ENCODE measurements at places on chromosomes 12 and 14.

DNA sequence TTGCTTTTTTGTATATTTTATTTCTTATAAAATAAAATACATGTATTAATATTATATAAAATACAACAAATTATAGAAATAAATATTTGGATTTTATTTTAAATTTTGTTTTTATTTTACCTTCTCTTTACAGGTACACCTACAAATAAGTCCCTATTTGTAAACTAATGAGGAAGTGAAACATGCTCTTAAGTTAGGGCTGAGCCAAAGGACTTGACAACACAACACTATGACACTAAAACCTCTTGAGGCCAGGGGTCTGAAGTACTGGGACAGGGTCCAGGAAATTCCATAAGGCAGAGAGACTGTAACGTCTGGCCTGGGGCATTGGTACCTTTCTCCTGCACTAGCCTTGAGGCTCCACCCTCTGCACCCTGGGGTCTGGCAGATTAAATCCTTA is 293.2 kb downstream of the FOXN3 start:
- DNase-seq: no peak

DNA sequence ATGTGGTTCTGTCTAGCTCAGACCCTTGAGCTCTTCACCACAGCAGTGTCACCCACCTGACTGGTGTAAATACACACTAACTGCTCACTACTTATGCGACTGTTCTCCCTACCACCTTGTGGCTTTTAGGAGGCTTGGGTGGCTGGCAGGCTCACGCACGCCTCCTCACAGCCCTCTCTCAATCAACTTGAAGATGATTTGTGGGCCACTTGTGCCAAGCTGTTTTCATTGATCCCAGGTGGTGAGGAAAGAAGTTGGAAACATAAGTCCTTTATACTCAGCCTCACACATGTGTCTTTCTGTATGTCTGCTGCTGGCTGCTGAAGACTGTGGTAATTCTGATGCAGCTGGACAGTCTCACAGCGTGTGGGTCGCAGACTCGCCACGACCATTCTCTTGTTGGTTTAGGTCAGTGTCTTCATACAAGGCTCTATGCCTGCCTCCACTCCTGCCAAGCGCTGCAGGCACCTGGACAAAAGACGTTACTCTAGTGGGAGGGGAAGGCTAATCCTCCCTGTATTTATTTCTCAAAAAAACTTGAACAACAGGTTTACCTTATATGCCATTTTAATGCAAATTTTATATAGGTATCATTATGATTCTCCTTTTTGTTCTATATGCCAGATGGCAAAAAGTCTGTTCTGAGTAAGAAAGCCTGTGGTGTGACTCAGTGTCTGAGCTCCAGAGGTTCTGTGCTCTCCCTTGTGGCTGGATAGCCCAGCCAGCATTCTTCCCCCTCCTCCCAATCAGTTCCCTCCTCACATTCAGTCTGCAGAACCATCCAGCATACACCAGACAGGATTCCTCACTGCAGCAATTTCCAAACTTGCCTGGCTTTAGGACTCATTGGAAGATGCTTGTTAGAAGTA is 115.6 kb downstream of the DIP2B start:
- DNase-seq: peak; percentile 49

- no peak for DNase-seq
Measured at GRCh38 chr12:256958-257357, 5.7 kb downstream of the SLC6A13 start.

DNA sequence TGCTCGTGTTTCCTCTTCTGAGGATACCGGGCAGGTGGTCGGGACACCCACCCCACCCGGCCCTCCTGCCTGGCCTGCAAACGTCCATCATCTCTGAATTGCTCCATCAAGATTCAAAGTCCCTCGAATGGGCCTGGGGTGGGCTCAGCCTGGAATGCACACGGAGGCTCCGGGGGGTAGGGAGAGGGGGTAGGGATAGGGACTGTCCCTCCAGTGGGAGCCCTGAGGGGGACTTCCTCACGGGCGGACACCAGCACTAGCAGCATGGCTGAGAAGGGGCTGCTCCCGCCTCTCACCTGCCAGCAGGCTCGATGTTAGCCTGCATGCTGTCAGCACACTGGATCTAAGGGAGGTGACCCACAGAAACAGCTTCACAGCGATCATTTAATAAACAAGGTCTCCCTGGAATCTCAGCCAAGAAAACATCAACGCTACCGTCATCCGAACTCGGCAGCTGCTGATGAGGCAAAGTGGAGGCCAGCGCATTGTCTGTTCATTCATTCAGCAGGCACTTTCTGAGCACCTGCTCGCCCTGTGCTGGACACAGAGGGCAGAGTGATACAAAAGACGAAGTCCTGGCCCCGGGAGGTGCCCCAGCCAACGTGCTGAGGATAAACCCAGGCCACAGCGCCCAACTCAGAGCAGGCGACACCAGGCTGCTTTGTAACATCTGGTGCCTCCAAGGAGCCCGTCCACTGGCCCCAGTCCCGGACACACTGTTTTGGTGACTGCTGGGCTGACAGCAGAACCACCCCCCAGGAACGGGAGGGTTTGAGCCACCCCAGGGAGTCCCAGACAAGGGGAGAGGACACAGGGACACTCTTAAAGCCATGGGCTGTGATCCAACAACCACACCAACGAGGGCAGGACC is 6.3 kb downstream of the TMEM179 start:
- DNase-seq: no peak

GRCh38 chr14:58825606-58826005 is 187.8 kb downstream of the DACT1 start:
- no peak for DNase-seq

DNA sequence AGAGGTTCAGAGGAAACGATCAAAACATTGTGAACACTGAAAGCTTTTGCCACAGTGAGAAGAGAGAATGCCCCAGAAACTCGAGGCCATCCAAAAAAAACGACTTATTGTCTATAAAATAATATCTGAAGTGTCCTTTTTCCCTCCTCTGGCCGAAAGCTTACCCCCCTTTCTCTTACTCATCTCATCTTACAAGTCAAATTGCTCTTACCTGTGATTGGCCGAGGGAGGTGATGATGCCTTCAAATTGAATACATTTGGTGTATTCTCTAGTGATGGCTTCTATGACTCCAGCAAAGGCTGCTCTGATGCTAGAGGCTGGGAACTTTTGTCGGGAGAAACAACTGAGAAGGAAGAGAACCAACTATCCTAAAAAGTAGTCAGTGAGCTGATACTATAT is 90.7 kb downstream of the PTCSC3 start:
- no peak for DNase-seq

- no peak for DNase-seq
Measured at GRCh38 chr14:104199266-104199895, 61.0 kb downstream of the KIF26A start.

DNA sequence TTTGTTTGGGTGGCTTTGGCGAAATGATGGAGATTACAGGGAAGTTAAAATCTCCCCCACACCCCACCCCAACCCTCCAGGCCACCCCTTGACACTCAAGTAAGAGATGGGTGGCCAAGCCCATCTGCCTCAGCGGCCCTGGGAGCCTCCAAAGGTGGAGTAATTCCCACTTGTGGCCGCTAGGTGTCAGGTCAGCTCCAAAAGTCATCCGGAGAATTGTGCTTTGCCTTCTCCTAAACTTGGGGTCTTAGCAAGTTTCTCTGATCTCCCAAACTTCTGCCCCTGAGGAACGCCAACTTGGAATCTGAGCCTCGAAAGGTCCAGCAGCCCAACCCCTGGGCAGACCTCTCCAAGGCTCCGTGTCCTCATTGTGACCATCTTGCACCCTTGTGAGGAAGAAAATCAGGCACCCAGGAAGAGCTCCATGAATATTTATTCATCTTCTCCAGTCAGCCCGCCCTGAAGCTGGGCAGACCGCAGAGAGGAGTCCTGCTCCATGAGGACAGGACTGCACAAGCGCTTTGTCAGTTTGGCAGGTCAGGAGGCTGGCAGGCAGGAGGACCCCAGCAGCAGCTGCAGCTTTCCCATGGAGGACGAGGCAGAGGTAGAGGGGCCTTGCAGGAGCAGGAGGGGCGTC is 46.7 kb downstream of the LRRC74A start:
- DNase-seq: no peak

DNA sequence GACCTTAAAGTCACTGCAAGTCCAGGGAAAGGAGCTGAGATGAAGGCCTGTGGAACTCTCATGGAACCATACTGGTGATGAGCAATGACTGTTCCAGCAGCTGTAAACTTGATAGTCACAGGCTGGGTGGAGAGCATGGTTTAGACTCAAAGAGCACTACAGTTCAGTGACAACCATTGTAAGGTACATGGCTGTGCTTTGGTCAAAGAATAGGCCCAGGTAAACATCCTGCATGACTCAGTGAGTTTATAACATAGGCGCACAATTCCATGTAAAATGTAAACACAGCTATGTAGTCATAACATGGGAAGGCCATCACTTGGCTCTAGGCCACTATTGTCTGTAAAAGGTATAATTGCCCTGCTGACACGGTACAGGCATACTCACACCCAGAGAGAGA is 119.3 kb upstream of the FSCB start:
- DNase-seq: no peak

DNA sequence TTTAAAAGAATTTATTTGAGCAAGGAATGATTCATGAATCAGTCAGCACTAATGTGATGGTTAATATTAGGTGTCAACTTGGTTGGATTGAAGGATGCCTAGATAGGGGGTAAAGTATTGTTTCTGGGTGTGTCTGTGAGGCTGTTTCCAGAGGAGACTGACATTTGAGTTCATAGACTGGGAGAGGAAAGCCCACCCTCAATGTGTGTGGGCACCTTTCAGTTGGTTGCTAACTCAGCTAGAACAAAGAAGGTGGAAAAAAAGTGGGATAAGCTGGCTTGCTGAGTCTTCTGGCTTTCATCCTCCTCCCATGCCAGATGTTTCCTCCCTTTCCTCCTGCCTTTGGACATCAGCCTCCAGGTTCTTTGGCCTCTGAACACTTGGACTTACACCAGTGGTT is 47.2 kb downstream of the TESPA1 start:
- no peak for DNase-seq

GRCh38 chr14:103882503-103883262 is 35.3 kb upstream of the PPP1R13B start:
- DNase-seq: no peak

DNA sequence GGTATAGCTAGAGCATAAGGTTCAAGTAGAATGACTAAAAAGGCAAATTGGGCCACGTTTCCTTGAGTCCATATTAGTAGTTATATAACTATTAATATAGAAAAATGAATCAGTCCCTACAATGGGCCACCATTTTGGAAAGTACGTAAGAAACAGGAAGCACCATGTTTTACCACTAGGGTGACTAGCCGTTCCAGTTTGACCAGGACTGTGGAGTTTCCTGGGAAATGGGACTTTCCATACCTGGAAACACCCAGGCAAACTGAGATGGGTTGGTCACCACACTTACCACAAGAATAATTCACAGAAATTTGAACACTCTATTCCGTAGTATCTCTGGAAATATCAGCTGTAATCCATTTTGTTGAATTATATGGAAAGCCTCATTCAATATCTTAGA is 2.1 kb upstream of the MAGOHB start:
- DNase-seq: no peak

DNA sequence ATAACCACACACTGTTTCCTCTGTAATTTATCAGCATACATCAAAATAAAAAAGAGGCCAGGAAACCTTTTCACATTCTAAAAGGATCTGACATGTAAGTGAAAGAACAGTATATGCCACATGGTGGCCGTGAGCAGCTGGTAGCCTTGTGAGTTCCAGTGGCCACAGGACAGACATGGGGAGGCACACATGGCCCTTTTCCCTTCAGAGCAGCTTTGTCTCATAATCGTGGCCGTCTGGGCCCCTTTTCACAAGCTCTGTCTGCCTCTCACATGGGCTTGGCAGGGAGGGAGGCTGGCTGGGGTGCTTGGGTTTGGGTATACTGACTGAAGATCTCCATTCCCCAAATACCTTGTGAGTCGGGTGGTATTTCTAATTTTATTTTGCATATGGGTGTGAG is 1.5 kb upstream of the ZDHHC22 start:
- no peak for DNase-seq

DNA sequence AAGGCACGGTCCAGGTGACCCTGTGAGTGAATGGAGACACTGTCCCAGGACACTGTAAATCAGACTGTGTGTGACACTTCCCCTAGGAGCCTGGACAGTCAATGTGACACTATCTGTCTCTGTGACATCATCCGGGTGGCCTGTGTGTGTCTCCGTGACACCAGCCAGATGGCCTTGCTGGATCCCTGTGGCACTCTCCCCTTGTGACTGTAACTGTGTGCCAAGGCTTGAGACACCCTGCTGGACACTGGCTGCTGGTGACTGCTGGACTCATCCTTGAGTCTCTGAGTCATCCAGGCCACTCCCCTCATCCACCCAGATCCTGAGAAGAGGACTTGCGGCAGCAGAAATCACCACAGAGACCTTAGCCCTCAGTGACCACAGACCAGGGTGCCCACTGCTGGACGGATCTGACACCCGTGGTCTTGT is 51.6 kb downstream of the MVK start:
- DNase-seq: no peak

DNA sequence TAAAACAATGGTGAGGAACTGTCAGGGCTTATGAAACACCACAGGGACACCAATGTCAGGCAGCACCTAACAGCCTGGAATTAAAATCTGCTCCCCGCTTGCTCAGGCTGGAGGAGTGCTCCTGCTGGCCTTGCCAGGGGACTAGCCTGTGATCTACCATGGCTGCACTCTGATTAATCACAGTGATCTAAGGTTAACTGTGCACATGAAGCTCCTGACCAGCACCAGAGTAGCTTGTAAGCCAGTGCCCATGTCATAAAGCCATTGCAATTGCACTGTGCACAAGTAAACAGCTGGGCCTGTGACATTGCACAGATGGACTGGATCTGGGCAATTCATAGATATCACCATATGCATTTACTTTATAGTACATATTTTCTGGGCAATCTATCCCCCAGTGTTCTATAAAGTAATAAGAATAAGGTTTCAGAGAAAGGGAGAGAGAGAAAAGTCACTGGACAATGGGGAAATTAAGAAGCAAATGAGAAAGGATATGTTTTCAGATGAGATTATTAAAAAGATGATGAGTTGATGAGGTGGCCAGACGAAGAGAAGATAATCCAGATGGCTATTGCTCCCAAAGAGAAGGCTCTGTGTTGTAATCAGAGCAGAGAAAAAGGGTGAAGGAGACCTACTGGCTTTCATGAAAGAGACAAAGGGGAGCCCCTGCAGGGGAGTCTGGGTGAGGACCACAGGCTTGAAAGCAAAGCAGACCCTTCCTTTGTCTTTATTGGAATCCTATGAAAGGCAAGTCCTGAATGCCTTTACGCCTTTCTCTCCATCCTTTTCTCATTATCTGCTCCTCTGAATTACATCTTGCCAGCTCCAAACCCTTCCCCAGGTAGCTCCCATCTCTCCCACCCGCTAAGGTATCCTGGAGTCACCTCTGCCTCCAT is 145.8 kb downstream of the SLC38A6 start:
- no peak for DNase-seq

GRCh38 chr12:128807161-128807724 is 16.5 kb downstream of the SLC15A4 start:
- no peak for DNase-seq

Data from AG09319 (cell line).